ENCODE measurements at places on chromosomes 1 and 21. TPM values are rescaled to one million over a fixed set of nuclear protein-coding genes. Genes with fewer than 3 reads are reported as not detected.

The CREB3L4 gene
- 0.57 TPM for polyA plus RNA-seq

The GPA33 gene
- polyA plus RNA-seq: 0.15 TPM

The TMEM269 gene
- polyA plus RNA-seq: not detected

The CAMK1G gene
- polyA plus RNA-seq: 3.0 TPM
